ENCODE measurements at places on chromosomes 6 and 20.
A peak's percentile ranks its signal among the peaks of the same experiment; 100 is the strongest.

DNA sequence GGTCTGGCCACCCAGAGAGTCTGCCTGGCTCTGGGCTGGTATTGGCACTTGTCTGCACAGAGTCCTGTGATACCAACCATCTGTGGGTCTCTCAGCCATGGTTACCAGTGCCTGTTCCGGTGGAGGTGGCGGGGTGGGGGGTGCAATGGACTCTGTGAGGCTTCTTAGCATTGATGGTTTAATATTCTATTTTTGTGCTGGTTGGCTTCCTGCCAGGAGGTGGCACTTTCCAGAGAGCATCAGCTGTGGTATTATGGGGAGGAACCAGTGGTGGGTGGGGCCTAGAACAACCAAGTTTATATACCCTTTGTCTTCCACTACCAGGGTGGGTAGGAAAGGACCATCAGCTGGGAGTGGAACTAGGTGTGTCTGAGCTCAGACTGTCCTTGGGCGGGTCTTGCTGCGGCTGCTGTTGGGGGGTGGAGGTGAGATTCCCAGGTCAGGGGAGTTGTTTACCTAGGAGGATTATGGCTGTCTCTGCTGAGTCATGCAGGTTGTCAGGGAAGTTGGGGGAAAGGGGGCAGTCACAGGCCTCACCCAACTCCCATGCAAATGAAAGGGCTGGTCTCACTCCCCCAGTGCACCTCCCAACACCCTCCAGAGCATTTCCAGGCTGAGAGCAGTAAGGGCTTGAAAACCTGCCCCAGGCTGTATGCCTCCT is 117.5 kb downstream of the FLRT3 start:
- peak; percentile 52 for DNase-seq

DNA sequence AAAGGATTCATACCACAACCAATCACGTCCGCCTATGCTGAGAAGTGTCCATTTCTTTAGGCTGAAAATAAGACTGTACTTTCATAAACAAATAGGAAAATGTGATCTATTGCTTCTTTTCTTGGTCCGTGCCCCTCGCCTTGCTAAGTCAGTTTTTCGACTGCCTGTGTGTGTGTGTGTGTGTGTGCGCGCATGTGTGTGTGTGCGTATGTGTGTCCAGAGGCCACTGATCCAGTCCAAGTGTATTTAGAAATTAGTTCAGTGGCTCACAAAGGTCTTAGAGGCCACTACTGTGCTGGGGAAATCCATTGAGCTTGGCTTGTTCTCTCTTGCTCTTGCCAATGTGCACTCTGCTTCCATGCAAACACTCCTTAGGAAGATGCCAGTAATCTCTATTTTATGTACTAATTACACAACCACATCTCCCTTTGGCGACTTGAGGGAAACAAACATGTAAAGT is 50.5 kb downstream of the SLC22A23 start:
- DNase-seq = no peak

GRCh38 chr6:165701564-165702354 is 38.7 kb upstream of the PDE10A start:
- DNase-seq = no peak

DNA sequence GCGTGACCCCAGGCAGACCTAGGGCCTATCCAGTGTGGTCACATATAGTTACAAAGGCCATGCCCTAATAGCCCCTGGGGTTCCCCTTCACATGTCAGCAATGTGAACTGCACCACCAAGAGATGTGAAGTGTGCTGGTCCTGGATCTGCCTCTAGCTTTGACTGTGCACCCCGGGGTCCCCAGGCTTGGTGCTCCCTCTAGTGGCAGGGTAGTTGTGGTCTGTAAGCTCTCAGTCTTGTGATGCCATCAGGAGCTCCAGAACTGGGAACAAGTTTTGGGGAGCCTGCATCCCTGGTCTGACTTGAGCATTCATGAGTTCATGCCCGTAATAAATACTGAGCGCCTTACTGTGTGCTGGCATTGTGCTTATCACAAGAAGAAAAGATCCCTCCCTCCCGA is 143.4 kb downstream of the DHX35 start:
- DNase-seq = peak; percentile 22

- peak; percentile 54 for DNase-seq
These were observed 80.0 kb downstream of the EYS start for GRCh38 chr6:65627015-65627414.

DNA sequence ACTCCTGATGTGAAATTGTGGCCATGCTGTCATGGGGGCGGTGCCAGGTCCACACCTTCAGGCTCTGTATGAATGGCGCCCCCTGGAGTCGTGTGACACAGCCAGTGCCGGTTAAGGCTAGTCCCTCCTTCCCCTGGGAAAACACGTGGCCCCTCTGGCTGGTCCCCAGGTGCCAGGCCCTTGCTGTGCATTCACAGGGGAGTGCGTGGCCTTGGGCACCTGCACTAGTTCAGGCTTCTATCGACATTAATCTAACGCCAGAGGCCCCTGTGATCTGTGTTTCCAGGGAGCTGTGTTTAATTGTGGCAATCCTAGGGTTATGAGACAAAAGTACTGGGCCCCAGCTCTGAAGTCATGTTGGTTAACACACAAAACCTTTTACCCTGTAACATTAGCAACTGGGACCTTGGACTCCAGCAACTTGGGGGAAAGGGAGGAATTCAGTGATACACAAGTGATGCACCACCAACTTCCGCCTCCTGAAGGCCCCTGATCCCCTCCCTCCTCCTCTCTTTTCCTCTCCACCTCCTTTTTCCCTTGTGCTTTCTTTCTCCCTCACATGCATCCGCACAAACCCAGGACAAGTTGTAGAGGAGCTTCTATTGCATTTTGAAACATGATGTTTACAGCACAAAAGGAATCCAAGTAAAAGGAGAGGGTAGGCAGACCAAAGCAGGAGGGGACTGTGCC is 74.0 kb downstream of the SSR1 start:
- peak; percentile 95 for DNase-seq

DNA sequence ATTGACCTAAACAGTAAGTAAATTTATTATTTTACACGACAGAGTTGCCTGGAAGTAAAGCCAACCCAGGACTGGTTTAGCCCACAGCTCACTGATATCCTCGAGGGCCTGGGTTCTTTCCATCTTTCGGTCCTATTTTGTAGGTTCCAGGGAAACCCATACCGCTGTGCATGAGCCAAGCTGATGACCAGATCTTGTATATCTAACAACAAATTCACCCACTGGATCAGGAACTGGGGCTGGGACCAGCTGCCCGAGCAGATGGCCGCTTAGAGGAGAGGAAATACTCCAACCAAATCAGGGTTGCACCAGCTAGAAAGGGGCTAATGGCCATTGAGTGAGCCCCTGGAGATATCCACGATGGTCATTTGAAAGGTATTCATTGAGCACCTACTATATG is 139.2 kb downstream of the BACH2 start:
- DNase-seq = no peak

- DNase-seq = no peak
These were observed 24.6 kb upstream of the ADGB start for GRCh38 chr6:146574211-146574610.

GRCh38 chr6:3381233-3381921 is 75.5 kb downstream of the SLC22A23 start:
- DNase-seq = no peak

DNA sequence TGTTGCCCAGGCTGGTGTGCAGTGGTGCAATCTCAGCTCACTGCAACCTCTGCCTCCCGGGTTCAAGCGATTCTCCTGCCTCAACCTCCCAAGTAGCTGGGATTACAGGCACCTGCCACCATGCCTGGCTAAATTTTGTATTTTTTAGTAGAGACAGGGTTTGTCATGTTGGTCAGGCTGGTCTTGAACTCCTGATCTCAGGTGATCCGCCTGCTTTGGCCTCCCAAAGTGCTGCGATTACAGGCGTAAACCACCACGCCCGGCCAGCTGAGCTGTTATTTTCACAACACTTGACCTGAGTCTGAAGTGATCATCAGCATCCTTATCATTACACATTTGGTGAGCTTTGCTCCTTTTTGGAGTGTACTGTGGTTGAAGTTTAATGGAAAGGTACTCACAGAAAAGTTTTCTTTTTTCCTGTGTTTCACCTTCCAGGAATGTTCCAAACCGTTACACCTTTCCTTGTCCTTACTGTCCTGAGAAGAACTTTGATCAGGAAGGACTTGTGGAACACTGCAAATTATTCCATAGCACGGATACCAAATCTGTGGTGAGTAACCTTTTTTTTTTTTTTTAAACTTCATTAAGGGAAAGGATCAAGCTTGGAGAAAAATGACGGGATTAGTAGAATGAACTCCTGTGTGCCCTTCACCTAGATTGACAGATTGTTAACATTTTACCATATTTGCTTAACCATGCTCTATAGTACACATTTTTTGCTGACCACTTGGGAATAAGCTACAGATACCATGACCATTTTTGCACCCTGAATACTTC is 9.7 kb downstream of the RNF114 start:
- no peak for DNase-seq

GRCh38 chr6:31009731-31010130 is 543 bp upstream of the MUC22 start:
- DNase-seq = no peak

GRCh38 chr20:40176098-40176841 is 512.8 kb downstream of the MAFB start:
- no peak for DNase-seq

DNA sequence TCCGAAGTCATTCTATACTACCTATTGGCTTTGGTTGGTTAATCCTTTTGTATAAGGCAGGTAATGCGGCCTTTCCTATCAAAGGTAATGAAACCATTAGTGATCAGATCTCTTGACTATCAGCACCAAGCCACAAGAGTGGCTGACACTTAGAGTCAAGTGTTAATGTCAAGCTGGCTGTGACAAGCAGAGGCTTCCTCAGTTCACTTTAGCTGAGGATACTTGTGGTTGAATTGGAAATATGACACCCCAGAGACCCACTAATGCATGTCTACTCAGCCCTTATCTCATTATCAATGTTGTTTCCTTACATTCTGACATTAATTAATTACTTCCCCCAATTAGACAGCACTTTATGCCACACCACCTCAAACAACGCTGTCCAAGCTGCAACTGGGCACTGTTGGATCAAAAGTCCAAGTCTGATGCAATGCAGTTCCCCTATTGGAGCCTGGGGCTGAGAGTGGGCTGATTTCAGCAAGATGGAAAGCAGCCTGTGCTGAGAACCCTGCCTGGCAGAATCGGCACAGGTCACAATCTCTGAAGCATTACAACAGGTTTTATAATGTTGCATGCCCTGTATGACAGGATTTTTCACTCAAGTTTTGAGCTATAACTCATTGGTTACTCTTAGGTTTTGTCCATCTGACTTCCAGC is 273.5 kb downstream of the COL12A1 start:
- peak; percentile 11 for DNase-seq

- no peak for DNase-seq
These were observed 779.6 kb downstream of the MAFB start for GRCh38 chr20:39909447-39909846.

- DNase-seq = no peak
These were observed 117.6 kb upstream of the ZFP64 start for GRCh38 chr20:52309181-52309580.

DNA sequence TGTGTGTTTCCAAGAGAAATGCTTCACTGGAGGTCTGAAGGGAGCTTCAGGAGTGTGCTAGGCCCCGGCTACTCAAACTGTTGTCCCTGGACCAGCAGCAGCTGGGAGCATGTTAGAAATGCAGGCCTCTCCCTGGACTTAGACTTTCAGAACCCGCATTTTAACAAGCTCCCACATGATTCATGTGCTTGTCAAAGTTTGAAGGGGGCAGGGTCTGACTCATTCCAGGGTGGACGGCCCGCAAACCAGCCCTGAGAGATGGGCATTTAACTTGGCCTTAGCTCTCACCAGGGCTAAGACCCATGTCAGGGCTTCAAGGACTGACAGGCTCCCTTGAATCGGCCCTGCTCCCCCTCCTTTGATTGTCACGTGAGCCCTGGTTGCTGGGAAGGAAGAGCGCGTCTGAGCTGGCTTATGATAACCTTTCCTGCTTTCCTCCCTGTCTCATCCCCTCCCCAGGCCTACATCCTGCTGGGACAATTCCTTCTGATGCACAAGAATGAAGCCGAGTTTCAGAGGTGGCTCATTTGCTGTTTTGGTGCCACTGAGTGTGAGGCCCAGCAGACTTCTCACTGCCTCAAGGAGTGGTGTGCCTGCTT is 35.5 kb downstream of the BANF2 start:
- DNase-seq = no peak

- no peak for DNase-seq
These were observed 102.0 kb upstream of the RPS6KA2 start for GRCh38 chr6:166728884-166729530.

DNA sequence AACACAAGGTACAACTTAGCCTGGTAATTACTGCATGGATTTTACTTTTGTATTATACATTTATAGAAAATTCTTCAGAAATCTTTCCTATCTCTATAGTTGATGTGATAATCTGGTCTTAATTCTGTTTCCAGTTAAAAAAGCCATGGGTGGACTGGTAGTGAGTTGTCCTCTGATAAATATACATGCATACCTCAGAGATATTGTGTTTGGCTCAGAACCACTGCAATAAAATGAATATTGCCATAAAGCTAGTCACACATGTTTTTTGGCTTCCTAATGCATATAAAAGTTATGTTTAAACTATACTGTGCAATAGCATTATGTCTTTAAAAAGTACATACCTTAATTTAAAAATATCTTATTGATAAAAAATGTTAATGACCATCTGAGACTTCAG is 708.6 kb upstream of the MARCKS start:
- no peak for DNase-seq

- no peak for DNase-seq
These were observed 8.7 kb upstream of the FANCE start for GRCh38 chr6:35443341-35444030.

- no peak for DNase-seq
These were observed 19.8 kb downstream of the DSE start for GRCh38 chr6:116390581-116390980.

GRCh38 chr6:144624246-144624645 is 339.1 kb downstream of the UTRN start:
- no peak for DNase-seq

DNA sequence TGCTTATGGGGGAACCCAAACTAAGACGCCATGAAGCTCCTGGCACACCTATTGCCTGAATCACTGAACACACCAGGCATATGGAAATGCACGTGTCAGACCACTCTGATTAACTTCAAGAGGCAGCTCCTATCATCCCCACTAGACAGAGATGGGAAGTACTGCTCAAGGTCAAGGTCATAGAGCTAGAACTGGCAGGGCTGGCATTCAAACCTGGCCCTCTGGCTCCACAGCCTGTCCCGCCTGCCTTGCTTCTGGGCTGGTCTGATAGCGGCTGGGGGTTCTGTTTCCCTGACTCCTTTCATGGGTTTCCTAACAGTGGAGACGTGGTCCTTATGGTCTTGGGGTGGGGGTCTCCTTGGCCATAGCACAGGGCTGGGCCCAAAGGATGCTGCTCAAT is 22.6 kb upstream of the DSN1 start:
- DNase-seq = no peak

Data from DMS53 (cell line).